ENCODE measurements at places on chromosomes 1 and 21.

DNA sequence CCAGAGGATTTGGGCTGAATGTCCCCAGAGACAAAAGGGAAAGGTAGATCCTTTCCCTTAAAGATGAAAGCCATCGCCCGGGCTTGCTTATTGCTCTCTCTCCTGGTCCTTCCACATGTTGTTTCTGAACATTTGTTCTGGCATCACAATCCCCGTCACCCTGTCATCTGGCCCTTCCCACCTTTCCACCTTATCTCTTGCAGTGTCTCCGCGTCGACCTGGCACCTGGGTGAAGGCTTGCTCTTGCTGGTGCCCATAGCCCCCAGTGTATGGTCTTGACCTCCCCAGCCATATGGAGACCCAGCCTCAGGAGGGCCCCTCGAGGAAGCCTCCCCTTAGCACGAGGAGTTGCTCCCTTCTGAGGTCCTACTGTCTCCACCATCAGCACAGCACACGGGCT lies 64.6 kb downstream of the ATP5PO start:
- DNase-seq, result no peak

- no peak for DNase-seq
Measured at GRCh38 chr1:218558271-218558810, 213.2 kb downstream of the TGFB2 start.

DNA sequence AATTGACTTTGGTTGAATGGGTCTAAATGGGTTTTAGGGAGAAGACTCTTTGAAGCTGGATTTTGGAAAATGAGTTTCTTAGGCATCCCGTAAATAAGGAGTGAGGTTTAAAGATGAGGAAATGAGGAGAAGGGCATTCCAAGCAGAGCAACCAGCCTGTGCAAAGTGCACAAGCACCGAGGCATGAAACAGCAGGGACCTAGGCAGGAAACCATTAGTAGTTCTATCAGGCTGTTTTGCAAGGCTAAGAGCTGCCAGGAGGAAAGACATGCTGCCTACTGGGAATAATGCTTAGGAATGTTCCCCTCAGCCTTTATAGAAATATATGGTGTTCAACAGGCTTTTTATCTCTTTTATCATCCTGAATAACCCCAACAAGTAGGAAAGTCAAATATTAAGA lies 153.1 kb upstream of the FGGY start:
- no peak for DNase-seq

- DNase-seq, result no peak
Measured at GRCh38 chr1:62601457-62601856, 4.1 kb downstream of the ANGPTL3 start.
